ENCODE measurements at places on chromosomes 5 and 9.
A peak's percentile ranks its signal among the peaks of the same experiment; 100 is the strongest.

DNA sequence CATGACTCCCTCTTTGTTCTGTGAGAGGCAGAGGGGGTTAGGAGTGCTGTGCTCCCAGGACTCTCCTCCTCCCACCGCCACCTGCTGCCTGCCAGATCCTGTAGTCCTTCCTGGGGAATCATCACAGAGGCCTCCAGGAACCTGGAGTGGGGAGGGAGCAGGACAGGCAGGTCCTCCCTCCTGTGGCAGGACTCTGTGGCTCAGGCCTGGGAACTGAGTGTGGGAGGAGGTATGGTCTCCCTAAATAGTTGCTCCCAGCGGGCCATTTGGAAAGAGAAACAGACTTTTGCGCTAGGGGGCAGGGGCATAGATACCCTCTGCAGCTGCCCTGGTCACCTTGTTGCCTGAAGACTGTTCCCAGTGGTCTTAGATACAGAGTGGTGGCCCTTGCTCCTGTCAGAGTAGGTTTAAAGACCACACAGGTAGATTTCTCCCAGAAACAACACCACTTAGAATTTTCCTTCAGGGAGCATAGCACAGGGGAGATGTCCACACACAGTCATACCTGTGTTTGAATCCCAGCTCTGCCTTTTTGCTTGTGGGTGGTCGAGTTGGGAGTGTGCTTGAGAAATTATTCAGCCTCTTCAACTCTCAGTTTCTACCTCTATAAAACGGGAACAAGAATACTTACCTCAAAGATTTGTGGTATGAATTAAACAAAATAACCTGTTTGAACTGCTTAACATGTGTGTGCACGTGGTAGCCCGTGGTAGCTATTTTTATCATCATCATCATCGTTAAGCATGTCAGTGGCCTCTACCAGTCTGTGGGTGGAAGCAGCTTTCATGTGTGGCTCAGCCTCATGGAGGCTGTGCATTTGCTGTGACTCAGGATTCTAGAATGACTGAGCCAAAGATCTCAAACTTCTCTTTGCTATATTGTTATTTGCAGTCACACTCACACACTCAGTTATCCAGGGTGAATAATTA lies 55.8 kb downstream of the SLC22A5 start:
- peak; percentile 87 for DNase-seq

DNA sequence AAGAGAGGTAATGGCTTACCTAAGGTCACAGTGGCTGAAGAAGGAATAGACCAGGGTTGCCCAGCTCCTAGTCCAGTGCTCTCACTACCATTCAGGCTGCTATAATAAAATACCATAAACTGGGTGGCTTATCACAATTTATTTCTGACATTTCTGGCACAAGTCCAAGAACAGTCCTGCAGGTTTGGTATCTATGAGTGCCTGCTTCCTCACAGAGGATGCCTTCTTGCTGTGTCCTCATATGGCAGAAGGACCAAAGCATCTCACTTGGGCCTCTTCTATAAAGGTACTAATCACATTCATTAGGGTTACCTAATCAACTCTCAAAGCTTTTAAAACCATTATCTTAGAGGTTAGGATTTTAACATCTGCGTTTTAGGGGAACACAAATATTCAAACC lies 17.2 kb downstream of the STARD4 start:
- no peak for DNase-seq

- DNase-seq, result no peak
Measured at GRCh38 chr5:94847726-94848125, 229.3 kb downstream of the SLF1 start.

- DNase-seq, result no peak
Measured at GRCh38 chr5:180474569-180474968, 19.6 kb upstream of the CNOT6 start.

GRCh38 chr9:131707733-131708157 lies 32.1 kb downstream of the RAPGEF1 start:
- peak; percentile 75 for DNase-seq

DNA sequence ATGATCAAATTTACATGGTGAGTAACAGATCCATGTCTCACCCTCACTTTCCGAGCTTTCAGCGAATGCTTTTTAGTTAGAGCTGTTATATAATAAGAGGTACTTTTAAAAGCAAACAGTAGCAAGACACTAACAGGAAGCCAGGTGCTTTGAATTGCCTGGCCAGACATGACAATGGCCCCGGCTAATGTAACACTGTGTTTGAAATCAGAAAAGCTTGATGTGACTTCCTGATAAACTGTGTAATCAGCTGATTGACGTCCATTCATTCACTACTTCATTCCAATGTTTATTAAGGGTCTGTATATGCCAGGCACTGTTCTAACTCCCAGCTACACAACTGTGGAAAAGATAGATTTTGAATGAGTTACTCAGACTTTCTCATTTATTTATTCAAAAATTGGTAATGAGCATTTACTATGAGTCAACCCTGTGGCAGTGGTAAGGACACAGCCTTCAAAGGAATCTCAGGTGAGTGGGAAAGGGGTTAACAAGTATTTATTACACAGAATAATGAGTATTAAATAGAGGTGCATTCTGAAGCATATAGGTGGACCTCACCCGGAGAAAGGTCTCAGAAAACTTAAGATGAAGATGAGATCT lies 26.6 kb downstream of the DPYSL3 start:
- no peak for DNase-seq

- no peak for DNase-seq
Measured at GRCh38 chr5:98775246-98776065, 2.0 kb downstream of the RGMB start.
